Heart right ventricle (tissue), 16 donors: ENCODE measurements at places on chromosomes 16 and 17.

GRCh38 chr17:1951920-1952319, 73.2 kb downstream of the RTN4RL1 start:
- DNase-seq: no peak

DNA sequence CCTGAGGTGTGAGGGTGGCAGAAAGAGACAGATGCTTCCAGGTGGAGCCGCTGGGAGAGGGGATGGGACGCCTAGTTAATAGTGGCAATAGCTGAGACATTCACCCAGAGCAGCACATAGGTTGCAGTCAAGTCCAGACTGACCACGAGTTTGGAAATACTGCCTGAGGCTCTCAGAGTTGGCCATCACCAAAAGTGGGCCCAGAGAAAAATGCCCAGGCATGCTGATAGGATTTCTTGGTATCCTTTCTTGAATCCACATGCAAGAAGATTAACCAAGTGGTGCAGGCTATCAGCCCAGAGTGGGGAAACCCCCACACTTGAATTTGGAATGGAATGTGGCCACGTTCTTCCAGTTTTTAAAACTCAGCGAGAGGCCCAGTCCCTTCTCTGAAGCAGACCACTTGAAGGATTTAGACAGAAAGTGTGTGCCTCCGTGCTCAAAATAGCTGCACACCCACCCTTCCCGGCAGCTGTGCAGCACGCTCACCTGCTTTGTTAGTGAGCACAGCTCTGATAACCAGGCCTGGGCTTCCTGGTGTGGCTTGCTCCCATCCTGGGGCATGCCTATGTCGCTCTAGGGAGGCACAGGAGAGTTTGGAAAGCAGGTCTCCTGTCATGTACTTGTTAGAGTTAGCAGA, 35.7 kb downstream of the PLD6 start:
- DNase-seq: no peak

- DNase-seq: no peak
Observed at GRCh38 chr16:68105611-68106010, 20.4 kb downstream of the NFATC3 start.

DNA sequence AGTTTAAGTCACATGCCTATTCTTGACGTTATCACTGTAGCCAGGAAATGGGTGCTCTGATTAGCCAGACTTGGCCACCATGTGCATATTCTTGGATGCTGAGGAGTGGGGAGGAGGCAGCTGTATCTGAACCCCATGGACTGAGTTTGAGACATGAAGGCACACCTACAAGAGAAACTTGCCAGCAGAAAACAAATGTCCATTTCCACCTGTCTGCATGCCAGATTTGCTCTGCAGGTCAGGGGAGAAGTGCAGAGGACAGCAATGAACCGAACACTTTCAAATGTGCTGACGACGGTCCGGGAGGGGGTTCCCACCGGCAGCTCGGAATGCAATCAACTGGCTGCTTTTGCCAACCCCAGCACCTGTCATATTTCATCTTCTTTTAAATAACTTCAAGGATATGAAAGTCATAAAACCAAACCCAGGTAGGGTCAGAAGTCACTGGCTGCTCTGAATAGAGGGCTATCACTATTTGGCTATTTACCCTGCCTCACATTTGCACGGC, 287.8 kb upstream of the N4BP1 start:
- no peak for DNase-seq

DNA sequence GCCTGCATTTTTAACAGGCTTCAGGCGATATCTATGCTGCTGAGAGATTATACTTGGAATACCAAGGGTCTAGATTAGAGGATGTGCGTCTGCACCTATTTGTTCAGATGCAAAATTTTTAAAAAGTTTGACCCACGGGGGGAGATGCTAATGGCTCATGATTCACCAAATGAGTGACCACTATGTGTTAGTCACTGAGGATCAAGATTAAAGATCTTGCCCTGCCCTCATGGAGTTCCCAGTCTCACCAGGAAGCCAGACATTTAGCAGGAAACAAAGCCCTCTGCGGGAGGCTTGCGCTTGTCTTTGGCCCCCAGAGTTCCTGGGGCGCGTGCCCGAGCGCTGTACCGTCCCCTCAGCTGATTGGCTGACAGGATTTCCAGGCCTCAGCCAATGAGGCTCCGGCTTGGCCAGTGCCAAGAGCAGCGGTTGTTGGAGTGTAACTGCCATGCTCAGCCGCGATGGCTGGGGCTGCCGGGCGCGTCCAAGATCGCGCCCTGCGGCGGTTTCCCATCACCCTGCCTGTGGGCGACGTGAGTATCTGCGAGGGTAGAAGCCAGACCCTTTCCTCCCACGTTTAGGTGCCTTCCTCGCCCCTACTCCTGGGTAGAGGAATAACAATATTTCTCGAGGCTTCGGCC, 4.5 kb upstream of the DDX19B start:
- no peak for DNase-seq
